Nucleus accumbens (tissue), 56 donors: ENCODE measurements at places on chromosomes 7 and 10.

DNA sequence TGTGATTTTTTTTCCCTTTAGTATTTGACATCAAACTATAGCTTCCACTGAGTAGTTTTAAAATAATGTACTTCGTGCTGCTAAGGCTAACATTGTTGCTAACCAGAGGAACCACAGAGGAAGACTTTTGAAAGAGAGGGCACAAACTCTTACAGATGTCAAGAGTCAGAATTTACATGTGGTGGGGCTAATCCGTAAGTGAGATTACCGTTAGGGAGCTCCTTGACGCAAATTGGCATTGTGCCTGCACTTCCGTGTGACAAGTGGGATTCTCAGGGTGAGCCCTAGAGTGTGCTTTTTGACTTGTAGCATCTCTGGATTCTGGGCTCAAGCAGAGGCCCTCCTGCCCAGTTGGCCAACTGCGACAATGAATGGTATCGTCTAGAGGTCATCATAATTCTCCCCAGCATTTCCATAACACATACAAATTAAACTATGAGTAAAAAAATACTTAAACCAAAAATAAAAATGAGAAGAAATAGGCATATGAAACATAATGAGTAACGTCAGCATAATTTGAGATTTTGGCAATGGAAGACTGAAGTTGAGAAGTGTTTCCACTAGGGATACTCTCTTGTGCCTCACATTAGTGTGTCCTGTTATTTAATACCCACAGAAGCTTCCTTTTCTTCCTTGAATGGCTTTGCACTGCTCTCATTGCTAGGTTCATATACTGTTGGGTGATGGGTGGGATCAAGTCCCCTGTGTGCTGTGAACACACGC is 164.0 kb downstream of the SDK1 start:
- DNase-seq, result no peak

GRCh38 chr10:131102676-131103075 is 208.8 kb downstream of the TCERG1L start:
- DNase-seq, result no peak

GRCh38 chr10:93309062-93309461 is 173.1 kb downstream of the MYOF start:
- no peak for DNase-seq

- no peak for DNase-seq
Observed at GRCh38 chr7:10707519-10707918, 266.2 kb upstream of the PHF14 start.

DNA sequence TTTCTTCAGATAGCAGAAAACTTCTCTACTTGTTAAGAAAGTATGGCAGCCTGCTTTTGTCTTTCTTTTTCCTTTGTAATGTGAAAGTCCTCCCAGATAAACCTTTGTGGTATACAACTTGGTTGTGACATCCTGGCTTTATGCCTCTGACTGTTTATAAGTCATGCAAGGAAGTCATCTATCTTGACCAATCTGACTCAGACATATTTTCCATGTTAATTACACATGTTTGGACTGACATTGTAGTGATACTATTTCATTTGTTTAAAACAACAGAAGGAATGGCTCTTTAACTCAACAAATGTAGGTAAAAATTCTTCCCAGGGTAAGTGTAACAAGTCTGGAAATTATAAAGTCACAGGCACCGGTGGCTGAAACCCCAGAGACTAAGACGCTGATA is 341.6 kb upstream of the MEOX2 start:
- DNase-seq, result no peak

DNA sequence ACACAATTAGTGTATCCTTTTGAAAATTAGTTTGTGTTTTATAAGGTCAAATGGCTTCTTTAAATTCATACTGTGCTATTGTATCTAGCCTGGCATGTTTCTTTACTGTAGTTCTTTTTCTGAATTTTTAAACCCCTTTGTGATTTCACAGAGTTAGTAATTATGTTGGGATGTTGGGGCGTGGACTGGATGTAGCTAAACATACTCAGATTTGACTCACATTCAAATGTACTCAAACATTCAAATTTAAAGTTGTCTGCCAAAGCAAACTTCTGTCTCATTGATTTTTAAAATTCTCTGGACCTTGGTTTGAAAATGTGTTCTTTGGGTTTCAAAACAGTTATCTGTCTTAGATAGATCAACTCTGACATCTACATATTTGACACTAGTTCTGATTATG is 7.2 kb upstream of the NRP1 start:
- no peak for DNase-seq

DNA sequence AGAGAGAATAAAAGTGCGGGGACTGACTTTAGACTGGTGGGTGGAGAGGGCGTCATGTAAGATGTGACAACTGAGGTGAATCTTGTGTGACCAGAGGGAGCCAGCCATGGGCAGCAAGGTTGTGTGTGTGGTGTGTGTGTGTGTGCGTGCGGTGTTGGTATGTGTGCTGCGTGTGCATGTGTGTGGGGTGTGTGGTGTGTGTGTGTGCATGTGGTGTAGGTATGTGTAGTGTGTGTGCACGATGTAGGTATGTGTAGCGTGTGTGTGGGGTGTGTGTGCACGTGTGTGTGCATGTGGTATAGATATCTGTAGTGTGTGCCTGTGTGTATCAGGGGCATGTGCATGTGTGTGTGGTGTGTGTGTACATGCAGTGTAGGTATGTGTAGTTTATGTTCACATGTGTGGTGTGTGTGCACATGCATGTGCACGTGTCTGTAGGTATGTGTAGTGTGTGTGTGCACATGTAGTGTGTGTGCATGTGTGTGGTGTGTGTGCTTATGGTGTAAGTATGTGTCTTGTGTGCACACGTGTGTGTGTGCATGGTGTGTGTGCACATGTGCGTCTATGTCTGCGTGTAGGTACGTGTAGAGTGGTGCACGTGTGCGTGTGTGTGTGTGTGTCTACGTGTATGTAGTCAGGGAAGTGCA is 312.3 kb upstream of the MKI67 start:
- DNase-seq, result no peak

- DNase-seq, result no peak
Observed at GRCh38 chr7:96772139-96772694, 62.6 kb upstream of the SEM1 start.

GRCh38 chr7:22435720-22436119 is 64.3 kb downstream of the STEAP1B start:
- DNase-seq, result no peak

DNA sequence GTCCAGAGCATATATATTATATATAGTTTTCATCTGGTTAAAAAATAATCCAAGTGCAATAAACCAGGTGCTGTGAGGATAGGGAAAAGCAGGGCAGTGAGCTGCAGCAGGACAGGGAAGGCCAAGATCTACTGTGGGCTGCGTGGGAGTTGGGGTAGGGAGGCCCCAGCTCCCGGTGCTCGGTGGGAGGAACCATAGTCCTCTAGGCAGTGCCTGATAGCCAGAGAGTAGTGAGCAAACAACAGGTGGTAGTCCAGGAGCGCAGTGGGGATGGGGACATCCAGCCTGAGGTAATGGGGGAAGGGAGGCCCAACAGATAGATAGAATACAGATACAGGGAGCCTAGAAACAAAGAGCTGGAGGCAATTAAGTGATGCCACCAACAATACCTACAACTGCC is 4.1 kb upstream of the BMPR1A start:
- no peak for DNase-seq

DNA sequence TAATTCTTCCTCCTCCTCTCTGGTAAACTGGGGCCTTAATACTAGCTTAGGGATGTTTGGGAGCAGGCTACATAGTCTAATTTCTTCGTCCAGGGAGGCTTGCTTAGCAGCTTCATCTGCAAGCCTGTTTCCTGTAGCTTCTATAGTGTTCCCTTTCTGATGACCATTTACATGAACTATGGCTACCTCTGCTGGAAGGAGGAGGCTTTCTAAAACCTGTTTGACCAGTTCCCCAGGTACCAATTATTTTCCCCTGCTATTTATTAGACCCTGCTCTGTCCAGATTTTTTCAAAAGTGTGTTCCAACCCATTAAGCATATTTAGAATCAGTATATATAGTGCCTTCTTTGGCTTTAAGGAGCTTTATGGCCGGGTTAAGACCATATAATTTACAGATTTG is 38.8 kb upstream of the DNAH11 start:
- DNase-seq, result no peak

DNA sequence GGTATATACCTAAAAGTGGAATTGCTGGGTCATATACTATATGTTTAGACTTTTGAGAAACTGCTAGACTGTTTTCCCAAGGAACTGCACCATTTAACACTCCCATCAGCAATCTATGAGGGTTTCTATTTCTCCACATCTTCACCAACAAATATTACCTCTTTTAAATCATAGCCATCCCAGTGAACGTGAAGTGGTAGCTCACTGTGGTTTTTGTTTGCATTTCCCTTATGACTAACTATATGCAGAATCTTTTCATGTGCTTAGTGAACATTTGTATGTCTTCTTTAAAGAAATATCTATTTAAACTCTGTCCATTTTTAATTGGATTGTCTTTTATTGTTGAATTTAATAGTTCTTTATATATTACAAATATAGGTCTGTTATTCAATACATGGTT is 115.8 kb upstream of the SEC61G start:
- no peak for DNase-seq

- no peak for DNase-seq
Observed at GRCh38 chr7:23266918-23267317, 20.3 kb downstream of the GPNMB start.

DNA sequence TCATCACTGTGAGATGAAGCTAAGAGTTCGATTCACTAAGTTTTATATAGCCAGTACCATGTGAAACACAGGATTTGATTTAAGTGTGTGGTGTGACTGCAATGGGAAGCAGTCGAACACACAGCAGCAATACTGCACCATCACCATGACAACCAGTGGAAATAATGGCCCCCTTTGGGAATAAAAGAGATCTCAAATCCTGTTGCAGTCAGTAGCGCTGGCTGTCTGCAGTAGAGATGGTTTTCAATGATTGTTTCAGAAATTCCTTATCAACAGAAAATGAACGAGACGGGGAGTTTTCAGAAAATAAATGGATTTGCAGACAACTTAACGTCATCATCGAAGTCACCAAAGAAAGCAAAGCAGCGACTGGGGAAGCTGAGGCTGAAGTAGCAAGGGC is 91.0 kb downstream of the PTPRE start:
- DNase-seq, result no peak

DNA sequence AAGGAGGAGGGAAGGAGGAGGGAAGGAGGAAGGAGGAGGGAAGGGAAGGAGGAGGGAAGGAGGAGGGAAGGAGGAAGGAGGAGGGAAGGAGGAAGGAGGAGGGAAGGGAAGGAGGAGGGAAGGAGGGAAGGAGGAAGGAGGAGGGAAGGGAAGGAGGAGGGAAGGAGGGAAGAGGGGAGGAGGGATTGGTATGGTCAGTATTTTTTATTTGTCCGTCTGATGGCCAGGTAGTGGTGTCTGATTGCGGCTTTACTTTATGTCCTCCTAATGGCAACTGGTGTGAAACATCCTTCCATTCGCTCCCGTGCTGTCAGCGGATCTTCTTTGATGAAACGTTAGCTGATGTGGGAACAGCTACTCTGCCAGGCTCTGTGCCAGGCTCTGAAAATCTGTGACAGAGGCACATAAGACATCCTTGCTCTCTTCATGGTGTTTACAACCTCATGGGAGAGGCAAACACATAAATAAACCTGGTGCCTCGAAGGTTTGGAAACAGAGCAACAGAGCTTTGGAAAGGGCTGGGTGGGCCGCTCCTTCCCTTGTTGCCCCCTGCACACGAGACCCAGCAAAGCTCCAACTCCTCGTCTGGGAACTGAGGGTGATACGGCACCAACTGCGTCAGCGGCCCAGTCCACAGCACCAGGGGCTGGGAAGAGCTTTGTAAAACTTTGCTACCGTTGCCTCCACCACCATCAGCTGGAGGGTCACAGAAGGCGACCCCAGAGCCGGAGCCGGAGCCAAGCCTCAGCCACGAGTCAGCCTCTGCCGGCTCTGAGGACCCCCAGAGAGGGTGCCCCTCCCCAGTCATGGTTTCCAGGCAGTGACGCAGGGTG is 40.3 kb downstream of the PDGFA start:
- no peak for DNase-seq

GRCh38 chr10:90743291-90743690 is 114.5 kb downstream of the HTR7 start:
- DNase-seq, result no peak

DNA sequence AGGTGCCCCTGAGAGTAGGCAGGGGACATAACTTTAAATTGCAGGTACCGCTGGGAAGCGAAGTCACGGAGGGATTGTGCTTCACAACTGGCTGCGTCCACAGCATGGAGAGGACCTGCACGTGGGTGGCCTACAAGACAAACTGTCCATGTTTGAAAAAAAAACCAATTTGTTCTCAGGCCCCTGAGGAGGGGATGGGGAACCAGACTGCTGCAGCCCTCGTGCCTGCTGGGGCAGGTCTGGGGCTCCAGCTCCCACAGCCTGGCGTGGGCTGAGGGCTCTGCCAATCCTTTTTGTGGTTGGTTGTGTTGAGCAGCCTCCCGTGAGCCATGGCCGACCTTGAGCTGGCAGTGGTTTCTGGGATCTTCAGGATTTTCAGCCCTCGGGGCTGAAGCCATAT is 9.7 kb downstream of the SFRP5 start:
- no peak for DNase-seq

DNA sequence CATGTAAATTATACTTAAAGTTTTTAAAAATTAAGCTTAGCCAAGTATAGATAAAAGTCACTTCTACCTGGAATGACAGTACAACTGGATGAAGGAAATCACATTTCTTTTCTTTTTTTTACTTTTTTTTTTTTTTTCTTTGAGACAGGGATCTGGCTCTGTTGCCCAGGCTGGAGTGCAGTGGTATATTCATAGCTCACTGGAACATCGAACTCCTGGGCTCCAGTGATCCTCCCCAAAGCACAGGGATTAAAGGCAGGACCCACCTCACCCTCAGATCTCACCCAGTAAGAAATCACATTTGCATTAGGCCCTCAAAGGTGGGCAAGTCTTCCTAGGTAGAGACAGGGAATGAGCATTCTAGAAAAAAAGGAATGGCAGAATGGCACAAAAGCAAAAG is 69.5 kb upstream of the C1GALT1 start:
- no peak for DNase-seq

DNA sequence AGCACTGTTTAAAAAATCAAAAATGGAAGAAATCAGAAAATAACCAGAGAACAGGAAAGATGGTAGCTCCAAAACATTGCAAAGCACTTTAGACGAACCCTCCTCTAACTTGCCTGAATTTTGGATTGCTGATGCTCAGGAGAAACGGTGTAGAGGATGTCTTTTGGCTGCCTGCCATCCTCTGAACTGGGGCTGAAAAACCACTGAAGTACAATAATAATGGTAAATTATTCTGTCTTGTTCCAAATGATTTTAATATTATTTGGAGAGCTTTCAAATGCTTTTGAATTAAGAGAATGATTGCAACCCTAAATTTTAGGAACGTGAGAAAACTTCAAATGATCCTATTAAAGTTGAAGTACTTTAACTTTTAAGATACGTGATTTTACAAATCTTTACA is 167.3 kb upstream of the SLC13A1 start:
- DNase-seq, result no peak

GRCh38 chr10:21976739-21977138 is 26.8 kb downstream of the DNAJC1 start:
- no peak for DNase-seq
